M059J (cell line): ENCODE measurements at places on chromosomes 2 and 18. TPM values are rescaled to one million over a fixed set of nuclear protein-coding genes. Genes with fewer than 3 reads are reported as not detected.

The ITPRIPL1 gene
- total RNA-seq: 1.3 and 3.2 TPM in 2 replicates

The ANKRD62 gene
- not detected in 2 replicates for total RNA-seq

The SLC4A5 gene
- 0.02 TPM in 1 of 2 replicates, not detected in the other for total RNA-seq

The AMER3 gene
- total RNA-seq: not detected in 2 replicates

The LGALSL gene
- 0.34 and 5.0 TPM in 2 replicates for total RNA-seq

The IL36B gene
- total RNA-seq: not detected in 2 replicates

The NGEF gene
- 3.5 and 7.8 TPM in 2 replicates for total RNA-seq

The SERPINB5 gene
- total RNA-seq: not detected in 2 replicates

The REV1 gene
- 11.8 and 13.6 TPM in 2 replicates for total RNA-seq

The COL4A4 gene
- total RNA-seq: 0.22 and 0.89 TPM in 2 replicates

The ABCA12 gene
- 0.07 TPM in 1 of 2 replicates, not detected in the other for total RNA-seq

The IL1R1 gene
- total RNA-seq: 7.9 and 12.4 TPM in 2 replicates

The POLE4 gene
- 11.7 and 18.4 TPM in 2 replicates for total RNA-seq

The DTNA gene
- total RNA-seq: 3.0 and 5.2 TPM in 2 replicates

The NEB gene
- not detected in 2 replicates for total RNA-seq

The CFC1 gene
- not detected in 2 replicates for total RNA-seq

The PLEKHB2 gene
- total RNA-seq: 116 and 139 TPM in 2 replicates

The DQX1 gene
- not detected in 2 replicates for total RNA-seq

The SLC9A4 gene
- total RNA-seq: not detected in 2 replicates

The MFSD2B gene
- not detected in 2 replicates for total RNA-seq

The ITSN2 gene
- total RNA-seq: 10.1 and 13.5 TPM in 2 replicates

The TNFAIP6 gene
- not detected in 2 replicates for total RNA-seq

The PROC gene
- 0.64 and 1.6 TPM in 2 replicates for total RNA-seq

The UGT1A8 gene
- total RNA-seq: not detected in 2 replicates

The SLC5A7 gene
- total RNA-seq: not detected in 2 replicates

The ADCY3 gene
- 18.1 and 22.0 TPM in 2 replicates for total RNA-seq

The CLEC4F gene
- not detected in 2 replicates for total RNA-seq

The CNTNAP5 gene
- 0.05 TPM in 1 of 2 replicates, not detected in the other for total RNA-seq

The TNFRSF11A gene
- total RNA-seq: 1.3 and 3.8 TPM in 2 replicates

The GPR155 gene
- 1.6 and 2.5 TPM in 2 replicates for total RNA-seq

The TUBB8B gene
- not detected in 2 replicates for total RNA-seq
